Nasal cavity respiratory epithelium epithelial cell of viscerocranial mucosa (primary cell): ENCODE measurements at places on chromosomes 5 and 9. TPM values are rescaled to one million over a fixed set of nuclear protein-coding genes. Genes with fewer than 3 reads are reported as not detected.

Gene HSDL2
- 34.9 and 38.0 TPM in 2 replicates for total RNA-seq

Gene IGIP
- total RNA-seq, result 5.8 and 7.2 TPM in 2 replicates

Gene MEGF10
- total RNA-seq, result under 0.01 and 0.14 TPM in 2 replicates

Gene PCDHGA2
- 0.34 and 1.00 TPM in 2 replicates for total RNA-seq

Gene GDA
- total RNA-seq, result 0.14 and 3.4 TPM in 2 replicates

Gene LECT2
- not detected in 2 replicates for total RNA-seq

Gene DMGDH
- 3.1 and 14.0 TPM in 2 replicates for total RNA-seq

Gene INVS
- 20.2 and 38.4 TPM in 2 replicates for total RNA-seq

Gene PCDHGA10
- total RNA-seq, result 1.7 and 7.5 TPM in 2 replicates

Gene FSTL4
- total RNA-seq, result 0.28 and 0.34 TPM in 2 replicates

Gene TXNDC8
- not detected in 2 replicates for total RNA-seq
